Stimulated activated CD4-positive, alpha-beta T cell treated with anti-CD3 and anti-CD28 coated beads, Interleukin-1b, Interleukin-23, amount 100 ng/mL, for 1 hour (primary cell): ENCODE measurements at places on chromosomes 3 and 15.

DNA sequence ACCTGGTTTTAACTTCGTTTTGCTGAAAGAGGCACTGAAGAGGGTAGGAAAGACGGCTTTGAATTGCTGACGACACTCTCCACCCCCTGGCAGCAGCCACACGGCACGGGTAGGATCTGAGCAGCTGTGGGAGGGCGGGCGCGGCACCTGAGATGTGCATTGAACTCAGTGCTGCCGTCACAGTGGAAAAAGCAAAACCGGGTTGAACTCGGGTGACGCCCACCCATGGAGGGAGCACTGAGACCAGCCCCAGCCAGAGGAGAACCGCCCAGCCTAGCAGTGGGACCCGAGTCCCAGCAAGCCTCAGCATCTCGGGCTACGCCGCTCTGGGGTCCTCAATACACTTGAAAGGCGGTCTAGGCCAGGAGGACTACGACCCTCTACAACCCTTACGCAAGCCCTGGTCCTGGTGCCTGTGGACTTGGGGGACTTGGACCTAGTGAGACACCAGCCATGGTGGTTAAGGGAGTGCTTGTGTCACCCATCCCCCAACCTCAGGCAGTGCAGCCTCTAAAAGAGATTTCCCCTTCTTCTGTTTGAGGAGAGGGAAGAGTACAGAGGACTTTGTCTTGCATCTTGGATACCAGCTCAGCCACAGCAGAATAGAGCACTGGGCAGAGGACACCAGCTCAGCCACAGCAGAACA is 50.0 kb upstream of the RPL35A start:
- no peak for DNase-seq

- no peak for DNase-seq
Observed at GRCh38 chr3:125351814-125352456, 23.2 kb downstream of the ZNF148 start.

GRCh38 chr3:63976161-63976871 is 47.0 kb downstream of the PSMD6 start:
- no peak for DNase-seq

GRCh38 chr15:78811124-78811824 is at the start of gene ADAMTS7:
TSS of gene ADAMTS7 (minus strand) at chr15:78811464. CDS start at chr15:78811220, 244 bp downstream.
- DNase-seq: no peak
